CD4-positive, alpha-beta T cell treated with Interleukin-21 for 1 hour (primary cell): ENCODE measurements at places on chromosomes 5 and 9.
A peak's percentile ranks its signal among the peaks of the same experiment; 100 is the strongest.

DNA sequence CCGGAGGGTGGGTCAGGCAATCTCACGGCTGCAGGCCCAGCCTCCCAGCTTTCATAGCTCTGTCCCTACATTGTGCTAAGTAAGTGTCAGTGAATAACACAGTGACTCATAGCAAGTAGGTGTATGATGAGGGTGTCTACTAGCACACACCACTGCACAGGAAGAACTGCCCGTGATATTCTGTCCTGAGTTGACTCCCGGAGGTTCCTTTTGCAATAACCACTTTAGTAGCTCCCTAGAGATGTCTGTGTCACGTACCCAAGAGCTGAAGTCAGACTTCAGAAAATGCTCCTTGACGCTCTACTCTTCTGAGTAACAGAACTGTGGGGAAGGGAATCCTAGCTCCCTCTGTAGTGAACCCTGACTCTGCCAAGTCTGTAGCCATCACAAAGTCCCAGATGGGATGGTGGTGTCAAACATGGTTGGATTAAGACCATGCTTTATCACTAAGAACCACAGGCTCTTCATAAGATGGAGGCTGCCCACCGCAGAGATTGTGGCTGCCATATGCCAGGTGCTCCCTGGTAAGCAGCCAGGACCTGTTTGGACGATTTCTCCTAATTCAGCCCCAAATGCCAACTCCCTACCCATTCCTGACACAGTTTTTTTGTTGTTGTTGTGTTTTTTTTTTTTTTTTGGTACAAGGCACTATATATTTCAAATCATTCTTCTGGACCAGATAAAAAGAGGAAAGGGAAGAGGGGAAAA is 352.6 kb upstream of the PANK3 start:
- no peak for DNase-seq

DNA sequence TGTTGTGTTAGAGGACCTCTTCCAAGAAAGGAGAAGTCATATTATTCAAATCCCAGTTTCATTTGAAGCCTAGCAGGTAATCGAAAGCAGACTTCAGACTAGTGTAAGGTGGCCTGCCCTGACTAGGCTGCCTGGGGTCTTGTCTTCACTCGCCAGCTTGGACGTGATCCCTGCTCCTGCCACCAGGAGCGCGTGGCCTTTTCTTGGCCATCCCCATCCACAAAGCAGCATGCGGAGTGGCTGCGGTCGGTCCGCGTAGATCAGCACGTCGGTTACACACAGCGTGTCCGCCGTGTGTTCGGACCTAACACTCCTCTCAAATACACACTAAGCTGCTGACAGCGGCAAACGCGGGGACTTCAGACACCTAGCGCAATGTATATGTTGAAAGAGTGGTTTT is 37.3 kb downstream of the CFAP77 start:
- no peak for DNase-seq

DNA sequence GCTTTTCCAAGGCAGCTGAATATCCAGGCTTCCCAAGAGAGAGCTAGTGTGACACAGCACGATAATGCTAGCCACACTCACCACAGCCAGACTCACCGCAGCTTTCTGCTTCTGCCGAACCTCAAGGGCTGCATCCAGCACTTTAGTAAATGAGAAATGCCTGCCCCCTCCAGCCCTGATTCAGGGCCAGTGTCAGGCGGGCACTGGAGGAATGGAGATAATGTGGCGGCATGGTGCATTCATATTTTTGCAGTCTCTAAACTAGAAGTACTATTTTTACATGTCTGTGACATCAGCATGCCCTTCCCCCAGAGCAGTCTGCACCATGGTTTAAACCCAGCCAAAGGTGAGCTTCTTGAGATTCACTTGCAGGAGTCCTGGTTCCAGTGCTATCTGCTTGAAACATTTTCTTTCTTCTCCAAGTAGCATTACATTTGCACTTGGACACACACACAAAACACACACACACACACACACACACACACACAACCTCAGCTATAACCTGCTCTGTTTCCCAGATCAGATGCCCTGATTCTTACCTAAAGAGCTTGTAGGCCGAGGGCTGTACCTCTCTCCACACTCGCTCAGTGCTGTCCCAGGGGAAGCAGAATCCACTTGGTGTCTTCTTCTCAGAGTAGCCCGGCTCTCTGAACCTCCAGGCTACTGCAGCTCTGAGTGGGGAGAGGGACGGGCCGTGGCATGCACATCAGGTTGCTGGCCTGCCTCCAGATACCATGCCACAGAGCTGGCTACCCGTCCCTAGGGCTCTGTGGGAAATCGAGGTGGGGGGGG is at the start of gene FGF1:
TSS of gene FGF1 (minus strand) at position 673 of the 792 bp plus-strand sequence. CDS start 71,963 bp downstream, outside the sequence.
- DNase-seq = no peak

DNA sequence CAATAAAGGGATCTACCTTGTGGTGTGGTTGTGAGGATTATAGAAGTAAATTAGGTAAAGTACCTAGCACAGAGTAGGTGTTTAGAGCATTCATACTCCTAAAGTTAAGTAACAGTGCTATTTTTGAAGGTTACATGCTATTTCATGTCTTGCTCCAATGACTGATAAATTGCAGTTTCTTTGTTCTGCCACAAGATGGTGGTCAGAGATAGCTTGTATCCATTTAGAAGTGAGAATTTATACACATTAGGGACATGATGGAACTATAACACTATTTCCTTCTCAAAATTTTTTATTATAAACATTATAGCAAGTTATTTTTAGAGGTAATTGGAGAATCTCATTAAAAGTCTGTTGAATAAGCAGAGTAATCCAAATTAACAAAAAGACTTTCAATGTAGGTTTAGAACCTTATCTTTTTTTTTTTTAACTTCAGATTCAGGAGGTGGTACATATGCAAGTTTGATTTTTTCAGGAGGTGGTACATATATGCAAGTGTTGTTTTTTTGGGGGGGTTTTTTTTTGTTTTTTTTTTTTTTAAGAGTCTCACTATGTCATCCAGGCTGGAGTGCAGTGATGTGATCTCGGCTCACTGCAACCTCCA is 17.1 kb downstream of the MTREX start:
- DNase-seq = peak; percentile 52

GRCh38 chr5:106290841-106291240 is 1379.9 kb downstream of the EFNA5 start:
- DNase-seq = no peak

GRCh38 chr9:72363908-72364678 is 915 bp downstream of the ZFAND5 start:
- peak; percentile 71 for DNase-seq

GRCh38 chr9:133331221-133331620 is 4.8 kb downstream of the SURF6 start:
- no peak for DNase-seq

- DNase-seq = no peak
These were observed 64.1 kb upstream of the GOLM1 start for GRCh38 chr9:86163503-86163902.

- DNase-seq = no peak
These were observed 55.5 kb upstream of the DMRT1 start for GRCh38 chr9:785997-786396.

GRCh38 chr9:80156756-80157472 is 585.1 kb downstream of the TLE4 start:
- no peak for DNase-seq

GRCh38 chr5:29262339-29263123 is 1931.0 kb upstream of the CDH6 start:
- DNase-seq = no peak

GRCh38 chr5:87113861-87114260 is 153.8 kb upstream of the RASA1 start:
- no peak for DNase-seq

DNA sequence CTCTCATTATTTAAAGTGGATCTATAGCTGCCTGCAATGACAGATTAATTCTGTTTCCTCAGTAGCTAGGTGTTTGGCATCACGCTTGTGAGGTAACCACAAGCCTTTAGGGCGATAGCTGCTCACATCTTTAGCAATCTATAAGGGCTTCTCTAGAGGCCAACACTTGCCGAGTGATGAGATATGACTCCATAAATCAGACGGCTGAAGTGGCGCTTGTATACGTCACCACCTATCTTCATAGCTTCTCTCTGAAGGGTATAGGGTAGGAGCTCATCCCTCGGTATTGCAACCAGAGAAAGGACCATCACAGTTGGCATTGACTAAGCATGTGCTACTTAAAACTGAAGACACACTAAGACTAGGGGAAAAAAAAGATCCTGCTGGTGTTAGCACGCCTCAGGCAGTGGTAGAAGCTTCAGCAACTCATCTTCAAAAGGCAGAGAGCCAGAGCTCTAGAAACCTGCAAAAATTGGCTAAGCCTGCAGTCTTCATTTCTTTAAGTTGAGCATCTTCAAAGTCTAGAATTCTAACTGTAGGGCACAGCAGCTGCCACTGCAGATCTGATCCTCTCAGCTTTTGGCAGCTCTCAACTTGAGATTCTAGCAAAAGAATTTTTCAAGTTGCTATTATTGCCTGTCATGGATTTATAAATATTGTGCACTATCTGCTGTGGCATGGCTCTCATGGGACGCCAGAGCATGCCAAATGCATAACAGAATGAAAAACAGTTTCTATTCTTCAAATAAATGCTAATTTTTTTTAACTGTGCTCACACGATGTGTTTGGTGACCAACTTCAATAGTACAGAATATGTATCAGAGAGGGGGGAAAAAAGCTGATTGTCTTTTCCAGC is 37.5 kb downstream of the PSMB7 start:
- DNase-seq = no peak

- no peak for DNase-seq
These were observed 16.2 kb upstream of the TCOF1 start for GRCh38 chr5:150341331-150341730.

DNA sequence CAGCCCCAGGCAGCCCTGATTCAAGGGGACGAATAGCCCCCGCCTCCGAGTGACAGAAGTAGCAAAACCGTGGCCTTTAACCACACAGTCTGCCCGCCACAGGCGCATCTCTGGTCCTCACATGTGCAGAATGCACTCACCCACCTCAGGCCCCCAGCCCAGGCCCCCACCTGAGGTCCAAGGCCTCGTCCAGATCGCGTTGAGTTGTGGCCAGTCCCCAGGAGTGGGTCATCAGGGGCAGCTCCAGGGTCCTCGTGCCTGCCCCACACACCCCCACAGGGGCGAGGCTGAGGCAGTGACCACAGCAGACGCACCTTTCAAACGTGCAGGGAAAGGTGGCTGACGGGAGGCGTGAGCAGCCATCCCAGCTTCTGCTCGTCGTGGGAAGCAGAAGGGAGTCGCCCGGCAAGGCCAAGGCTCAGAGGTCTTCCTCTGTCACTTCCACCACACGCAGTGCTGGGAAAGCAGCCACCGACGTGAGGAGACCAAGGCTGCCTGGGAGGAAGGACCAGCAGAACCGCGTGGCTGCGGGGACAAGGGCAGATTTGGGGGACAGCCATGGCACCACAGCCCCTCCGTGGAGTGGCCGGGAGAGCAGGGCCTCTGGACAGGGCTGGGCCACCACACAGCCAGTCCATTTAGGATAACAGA is 77.8 kb upstream of the OTULINL start:
- DNase-seq = no peak

DNA sequence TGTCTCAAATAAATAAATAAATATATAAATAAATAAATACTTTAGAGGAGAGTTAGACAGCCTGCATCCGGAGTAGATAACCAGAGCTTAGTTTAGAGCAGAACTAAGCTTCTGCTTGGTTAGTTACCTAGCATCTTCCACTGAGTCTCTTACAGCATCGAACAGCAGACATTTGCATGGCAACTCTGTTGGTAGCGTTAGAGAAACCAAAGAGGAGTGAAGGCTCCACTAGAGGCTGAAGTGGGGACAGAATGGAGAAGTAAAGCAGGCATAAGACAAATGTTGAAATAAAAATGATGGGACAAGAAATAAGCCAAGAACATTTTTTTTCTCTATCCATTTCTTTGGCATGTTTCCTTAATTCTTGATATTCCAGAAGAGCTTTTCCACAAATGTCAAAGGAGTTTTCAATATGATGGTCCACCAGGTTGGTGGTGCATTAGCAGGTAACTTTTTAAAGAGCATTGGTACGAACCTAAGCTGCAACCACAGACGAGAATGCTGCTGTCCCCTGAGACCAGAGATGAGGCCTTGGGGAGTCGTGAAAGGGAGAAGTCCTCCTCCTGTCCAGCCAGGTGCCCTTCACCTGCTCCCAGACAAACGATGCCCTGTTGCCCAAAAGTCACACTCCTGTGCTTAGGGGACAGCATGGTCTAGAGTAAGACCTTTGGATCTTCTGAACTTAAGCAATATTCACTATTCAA is 438.3 kb downstream of the DIRAS2 start:
- DNase-seq = no peak

GRCh38 chr9:132806723-132807421 is 71.2 kb downstream of the AK8 start:
- DNase-seq = no peak

GRCh38 chr5:31023105-31023504 is 170.4 kb upstream of the CDH6 start:
- DNase-seq = no peak

GRCh38 chr9:114486205-114486963 is 18.9 kb downstream of the WHRN start:
- no peak for DNase-seq

- DNase-seq = no peak
These were observed 379.7 kb downstream of the MAT2B start for GRCh38 chr5:163885117-163885516.

- peak; percentile 76 for DNase-seq
These were observed 26.1 kb upstream of the IL7R start for GRCh38 chr5:35830587-35830986.

DNA sequence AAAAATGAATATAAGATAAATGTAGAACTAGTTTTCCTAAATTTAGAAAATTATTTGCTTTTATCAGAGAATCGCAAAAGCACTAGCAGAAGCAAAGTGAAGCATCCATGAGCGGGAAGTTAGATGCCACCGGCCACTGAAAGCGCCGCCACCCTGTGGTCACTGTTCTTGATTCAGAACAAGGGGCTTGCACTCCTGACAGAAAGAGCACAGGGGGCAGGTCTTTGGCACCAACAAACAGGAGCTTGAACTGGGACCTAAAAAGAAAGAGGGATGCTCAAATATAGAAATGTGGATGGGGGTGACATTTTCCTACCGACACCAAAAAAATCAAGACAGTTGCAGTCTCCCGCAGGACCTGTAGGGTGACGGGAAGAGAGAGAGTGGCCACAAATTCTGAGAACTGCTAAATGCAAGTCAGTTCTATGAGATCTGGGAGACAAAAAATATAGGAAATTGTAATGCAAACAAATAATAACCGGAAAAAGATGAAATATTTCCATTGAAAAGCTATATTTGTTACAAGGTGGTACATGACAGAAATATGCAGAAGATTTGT is 144.3 kb downstream of the CDH12 start:
- DNase-seq = no peak

- peak; percentile 10 for DNase-seq
These were observed 156.4 kb downstream of the ST8SIA4 start for GRCh38 chr5:100746730-100747129.

DNA sequence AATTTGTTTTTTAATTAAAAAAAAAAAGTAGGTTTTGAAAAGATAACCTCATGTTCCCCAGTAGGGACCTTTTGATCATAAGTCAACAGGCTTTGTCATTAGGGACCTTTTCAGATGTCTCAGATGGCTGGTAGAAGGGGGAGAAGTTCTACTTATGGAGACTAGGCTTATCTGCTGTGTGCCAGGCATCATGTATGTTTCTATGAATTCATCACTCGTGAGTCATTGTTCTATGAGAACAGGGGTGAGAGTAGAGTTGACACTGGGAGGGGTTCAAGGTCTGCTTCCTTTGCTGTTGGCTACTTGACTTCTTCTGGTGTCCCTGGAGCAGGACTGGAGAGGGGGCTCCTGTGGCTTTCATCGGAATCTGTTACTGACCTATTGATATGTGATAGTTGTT is 138.8 kb downstream of the KDM4C start:
- no peak for DNase-seq
